Stimulated activated CD8-positive, alpha-beta memory T cell treated with anti-CD3 and anti-CD28 coated beads, Interleukin-7, amount 100 ng/mL, for 1 hour (primary cell): ENCODE measurements at places on chromosomes 12 and 14.
A peak's percentile ranks its signal among the peaks of the same experiment; 100 is the strongest.

DNA sequence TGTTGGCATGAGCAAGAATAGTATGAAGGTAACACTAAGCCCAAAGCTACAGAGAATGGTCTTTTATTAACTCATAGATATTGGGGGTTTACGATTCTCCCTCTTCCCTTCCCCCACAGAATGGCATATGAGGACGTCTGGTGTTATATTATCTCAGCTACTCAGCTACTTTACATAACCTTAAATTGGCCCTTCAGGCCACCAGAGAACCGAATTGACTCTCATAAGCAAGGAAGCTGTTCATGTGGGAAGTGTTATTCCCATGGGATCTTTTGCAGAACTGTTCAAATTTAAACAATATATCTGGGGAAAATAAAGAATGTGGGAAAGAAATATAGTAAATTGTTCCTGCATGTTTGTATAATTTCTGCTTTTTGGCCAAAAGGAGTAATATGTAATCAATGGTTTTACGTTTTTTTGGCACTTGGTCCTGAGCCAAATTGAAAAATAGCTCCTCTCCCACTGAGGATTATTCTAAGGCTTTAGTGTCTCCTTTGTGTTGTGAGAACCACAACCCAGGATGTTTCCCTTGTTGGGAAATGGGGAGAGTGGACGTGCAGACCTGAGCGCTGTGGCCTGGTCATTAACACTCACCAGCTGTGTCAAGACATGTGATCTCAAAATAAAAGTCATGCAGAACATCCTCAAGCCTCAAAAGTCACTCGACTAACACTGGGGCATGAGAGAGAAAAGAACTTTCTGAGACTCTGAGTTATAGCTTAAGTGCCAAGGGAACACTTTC is 31.8 kb upstream of the CMAS start:
- no peak for DNase-seq

GRCh38 chr14:101788016-101788635 is 26.6 kb downstream of the PPP2R5C start:
- DNase-seq, result no peak

DNA sequence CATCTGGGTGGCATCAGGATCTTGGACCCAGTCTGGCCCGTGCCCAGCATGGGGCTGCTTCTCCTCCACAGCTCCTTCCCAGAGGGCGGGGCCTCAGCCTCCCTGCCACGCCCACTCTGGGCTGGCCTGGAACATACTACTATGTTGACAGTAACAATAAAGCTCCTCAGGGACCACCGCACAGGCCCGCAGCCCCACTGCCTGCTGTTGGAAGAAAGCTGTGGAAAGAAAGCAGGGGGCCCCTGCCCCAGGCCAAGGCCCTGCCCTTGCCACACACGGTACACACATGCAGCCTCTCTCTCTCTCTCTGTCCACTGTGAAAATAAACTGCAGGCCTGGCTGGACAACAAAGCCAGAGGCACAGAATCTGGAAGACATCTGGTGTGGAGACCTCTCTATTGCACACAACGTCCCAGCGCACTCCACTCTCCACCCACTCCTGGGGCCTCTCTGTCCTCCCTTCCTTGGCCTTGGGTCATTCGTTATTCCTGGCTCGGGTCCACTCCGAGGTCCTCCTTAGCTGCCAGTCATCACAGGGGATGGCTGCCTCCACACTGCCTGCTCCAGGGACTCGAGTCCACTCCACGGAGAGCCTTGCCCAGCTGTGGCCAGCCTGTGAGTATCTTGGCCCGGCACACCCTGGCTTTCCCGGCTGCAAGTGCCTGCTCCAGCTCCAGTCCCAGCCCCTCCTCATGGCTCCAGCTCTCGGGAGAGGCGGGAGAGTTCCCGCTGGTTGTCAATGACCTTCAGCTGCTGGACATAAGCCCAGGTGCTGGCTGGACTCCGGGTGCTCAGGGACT is 11.8 kb upstream of the ENDOU start:
- DNase-seq, result no peak

GRCh38 chr12:45789025-45789424 is 59.5 kb downstream of the ARID2 start:
- DNase-seq, result no peak

GRCh38 chr14:53441789-53442188 is 288.7 kb upstream of the DDHD1 start:
- no peak for DNase-seq

DNA sequence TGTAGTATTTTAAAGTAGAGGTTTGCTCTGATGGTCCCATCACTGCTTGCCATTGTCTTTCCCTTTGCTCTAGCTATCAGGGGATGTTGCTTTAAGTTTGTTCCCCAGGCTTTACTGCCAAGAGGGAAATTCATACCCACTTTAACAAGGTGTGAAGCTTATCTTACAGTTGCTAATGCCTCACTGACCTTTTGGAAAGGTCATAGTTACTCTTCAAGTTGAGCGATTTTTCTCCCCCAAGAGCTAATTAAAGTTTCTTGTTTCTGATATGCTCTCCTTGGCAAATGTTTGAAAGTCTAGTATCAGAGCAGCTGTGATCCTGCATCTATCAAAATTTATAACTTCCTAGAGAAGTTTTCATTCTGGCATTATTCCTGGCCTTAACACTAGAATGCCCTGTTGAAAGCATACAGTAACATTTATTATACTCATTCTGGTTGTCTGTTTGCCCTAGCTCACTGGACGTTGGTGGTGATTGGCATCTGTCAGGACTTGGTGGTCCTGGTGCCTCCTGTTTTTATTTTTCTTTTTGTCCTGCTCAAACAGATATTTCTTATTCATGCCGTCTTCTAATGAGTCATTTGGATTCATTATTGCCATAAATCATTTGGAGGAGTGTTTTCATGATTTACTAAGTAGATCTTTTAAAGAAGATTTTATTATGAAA is 8.1 kb downstream of the ATP2A2 start:
- DNase-seq, result no peak

DNA sequence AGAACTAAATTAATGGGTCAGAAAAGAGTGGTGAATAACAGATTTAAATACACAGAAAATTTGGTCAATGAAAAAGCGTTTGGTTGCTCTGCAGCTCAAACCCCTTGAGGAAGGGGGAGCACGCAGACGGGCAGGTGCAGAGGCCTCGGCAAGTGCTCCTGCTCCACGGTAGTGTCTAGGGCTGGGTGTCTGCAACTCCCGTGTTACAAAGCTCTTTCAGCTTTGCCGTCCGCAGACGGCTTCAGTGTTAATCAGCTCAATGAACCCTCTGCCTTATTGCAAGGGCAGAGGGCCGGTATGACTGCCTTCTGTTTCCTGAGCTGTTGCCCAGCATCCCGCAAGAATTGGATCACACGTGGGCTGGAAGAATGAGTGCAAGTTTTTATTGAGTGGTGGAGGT is 125.7 kb upstream of the TRHDE start:
- no peak for DNase-seq

GRCh38 chr14:99255621-99256482 is 16.1 kb downstream of the BCL11B start:
- DNase-seq, result no peak

DNA sequence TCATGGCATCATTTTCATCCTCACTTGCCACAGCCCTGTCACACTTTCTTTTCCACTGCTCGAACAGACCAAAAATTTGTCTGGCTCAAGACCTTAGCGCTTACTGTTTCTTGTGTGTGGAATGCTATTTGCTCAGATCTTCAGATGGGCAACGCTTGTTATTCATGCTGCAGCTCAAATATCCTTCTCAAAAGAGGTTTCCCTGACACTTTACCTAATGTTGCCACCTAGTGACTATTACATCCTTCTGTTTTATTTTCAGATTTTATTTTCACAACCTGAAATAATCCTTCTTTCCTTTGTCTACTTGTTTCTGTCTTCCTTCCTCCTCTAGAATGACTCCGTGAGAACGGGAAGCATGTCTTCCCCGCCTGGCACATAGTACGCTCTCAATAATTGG is 5.6 kb downstream of the FBXO33 start:
- DNase-seq, result no peak

- DNase-seq, result no peak
Observed at GRCh38 chr12:1083151-1083888, 92.3 kb downstream of the ERC1 start.

DNA sequence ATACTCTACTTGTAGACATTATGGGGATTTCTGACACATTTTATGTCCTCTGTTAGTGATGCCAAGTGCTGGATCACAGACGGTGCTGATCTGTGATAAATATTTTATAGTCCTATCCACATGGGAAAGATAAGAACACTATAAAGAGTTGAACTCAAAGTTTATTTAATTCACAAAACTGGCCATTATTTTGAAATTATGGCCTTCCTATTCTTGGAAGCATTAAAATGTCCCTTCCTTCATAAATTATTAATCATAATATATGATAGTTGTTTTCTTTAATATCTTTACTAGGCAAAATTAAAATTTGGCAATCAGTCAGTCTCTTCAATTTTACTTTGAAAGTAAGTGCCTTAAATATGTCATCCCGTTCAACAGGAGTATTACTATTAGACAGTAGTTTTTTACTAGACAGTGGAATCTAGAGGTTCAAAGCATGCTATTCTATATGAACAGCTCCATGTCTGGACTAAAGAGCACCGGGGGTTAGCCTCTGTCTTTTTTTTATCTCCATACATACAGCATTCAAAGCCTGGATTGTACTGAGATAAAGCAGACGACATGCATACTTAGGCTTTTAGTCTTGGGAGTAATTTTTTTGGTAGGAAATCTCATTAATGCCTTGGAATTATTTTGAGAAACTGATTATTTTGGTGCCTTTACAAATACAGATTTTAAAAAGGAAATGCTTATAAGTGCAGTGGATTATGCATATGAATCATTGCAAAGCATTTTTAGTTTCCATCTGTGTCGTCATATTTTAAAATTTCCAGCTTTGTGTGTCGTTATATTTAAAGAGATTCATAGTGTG is 306.1 kb upstream of the RGS6 start:
- no peak for DNase-seq

GRCh38 chr12:51827925-51828818 is 20.3 kb downstream of the FIGNL2 start:
- no peak for DNase-seq

DNA sequence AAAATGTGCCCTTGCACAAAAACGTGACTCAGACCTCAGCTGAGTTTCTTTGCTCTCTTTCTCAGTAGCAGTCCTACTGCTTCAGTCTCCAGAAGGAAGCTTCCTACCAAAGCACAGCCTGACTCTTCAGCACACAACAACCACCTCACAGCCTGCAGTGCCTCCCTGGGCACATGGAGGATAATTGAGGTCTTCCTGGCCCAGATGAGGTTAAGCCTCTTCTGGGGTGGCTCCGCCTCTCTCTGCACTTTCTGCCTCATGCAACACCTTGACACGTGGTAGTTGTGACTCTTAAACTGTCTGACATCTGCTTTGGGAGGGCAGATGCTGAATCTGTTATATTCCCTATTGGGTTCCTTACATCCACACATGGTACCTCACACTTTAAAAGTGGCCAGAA is 33.8 kb downstream of the GIT2 start:
- no peak for DNase-seq

DNA sequence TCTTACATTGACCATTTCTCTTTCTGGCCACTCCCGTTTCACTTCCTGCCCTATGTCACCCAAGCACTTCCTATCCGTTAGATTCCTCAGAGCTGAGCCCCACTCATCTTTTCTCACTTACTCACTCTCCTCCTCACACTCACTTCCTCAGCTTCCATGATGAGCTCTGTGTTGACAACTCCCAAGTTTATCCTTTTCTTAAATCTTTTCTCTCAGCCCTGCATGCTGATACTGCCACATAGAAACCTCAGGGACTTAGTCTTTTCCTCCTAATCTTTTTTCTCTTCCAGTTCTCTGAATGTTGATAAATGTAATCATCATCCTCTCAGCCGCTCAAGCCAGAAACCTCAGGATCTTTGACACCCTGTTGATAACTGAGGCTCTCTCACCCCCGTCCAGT is 99.6 kb downstream of the ANO6 start:
- DNase-seq, result no peak

DNA sequence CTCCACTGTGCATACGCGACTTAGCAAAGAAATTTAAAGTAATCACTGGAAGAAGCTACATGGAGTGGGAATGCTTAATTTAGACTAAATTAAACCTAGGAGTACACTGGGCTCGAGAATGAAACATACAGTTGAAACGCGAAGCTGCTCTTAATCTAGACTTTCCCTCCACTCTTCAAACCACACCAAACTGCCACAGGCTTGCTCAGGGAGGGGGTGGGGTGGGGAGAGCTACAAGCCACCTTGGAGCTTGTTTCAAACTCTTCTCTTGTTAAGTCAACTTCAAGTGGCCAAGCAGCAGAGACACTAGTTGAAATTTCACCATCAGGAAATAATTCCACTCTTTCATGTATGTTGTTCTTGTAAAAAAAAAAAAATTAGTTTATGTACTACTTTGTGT is 69.9 kb downstream of the SLC38A1 start:
- DNase-seq, result no peak

DNA sequence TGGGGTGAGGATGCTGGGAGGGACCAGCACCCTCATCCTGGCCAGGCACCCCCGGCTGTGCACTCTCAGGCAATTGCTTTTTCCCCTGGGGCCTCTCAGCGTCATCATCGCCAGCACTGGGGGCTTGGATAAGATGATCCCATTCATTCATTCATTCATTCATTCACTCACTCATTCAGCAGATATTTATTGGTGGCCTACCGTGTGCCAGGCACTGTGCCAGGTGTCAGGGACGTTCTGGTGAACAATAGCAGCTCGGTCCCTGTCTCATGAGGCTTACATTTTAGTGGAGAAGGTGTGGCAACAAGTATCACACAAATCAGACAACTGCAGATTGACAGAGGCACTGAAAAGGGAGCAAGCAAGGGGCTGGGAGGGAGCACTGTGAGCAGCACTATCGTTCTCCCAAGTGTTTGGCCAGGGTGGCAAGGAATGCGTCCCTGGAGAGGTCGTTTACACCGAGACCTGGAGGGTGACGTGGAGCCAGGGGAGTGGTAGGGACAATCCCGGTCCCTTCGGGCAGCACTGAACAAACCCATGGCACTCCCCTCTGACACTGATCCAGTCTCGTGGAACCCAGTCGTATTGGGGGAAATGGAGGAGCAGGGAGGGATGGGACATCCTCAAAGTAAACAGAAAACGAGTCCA is 124.1 kb downstream of the PAPOLA start:
- no peak for DNase-seq

DNA sequence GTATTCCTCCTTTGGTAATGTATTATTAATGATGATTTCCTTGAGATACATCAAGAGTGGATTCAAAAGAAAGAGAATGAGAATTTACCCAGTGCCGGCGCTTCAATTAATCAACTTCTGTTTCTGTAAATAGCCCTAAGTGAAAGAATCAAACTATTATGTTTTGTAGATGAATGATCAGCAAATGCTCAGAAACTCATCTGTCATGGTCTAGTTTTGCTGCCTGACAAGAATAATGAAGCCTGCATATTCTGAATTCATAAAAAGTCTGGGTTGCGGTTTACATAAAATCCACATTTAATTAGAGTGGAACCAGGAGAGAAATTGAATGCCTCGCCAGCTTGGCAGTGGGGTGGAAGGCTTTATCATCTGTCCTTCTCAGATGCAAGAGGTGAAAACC is 325.3 kb downstream of the GALC start:
- DNase-seq, result no peak

- DNase-seq, result peak; percentile 36
Observed at GRCh38 chr14:69574263-69574953, at the start of gene CCDC177. Gene CCDC177, minus strand, starts transcription at chr14:69574871. Its CDS starts 1,249 bp downstream, at chr14:69573622.

DNA sequence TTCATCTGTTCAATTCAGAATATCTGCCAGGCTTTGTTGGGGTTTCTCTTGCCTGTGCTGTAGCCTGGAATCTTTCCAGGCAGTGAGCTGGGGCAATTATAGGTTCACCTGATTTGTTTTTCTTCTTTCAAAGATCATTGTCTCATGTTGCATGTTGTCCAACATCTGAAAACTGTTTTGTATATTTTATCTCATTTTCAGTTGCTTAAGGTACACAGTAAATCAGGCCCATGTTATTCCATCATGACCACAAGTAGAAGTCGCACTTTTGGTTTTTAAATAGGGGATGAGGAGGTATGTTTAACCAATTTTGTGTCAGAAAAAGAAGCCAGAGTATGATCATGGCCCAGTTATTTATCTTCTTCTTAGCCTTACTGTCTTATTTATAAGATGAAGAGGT is 24.9 kb upstream of the FUT8 start:
- no peak for DNase-seq
